RWPE1 (cell line): ENCODE measurements at places on chromosomes 1 and 21.
A peak's percentile ranks its signal among the peaks of the same experiment; 100 is the strongest.

- DNase-seq: no peak
Observed at GRCh38 chr1:25028907-25029599, 99.0 kb upstream of the RUNX3 start.

GRCh38 chr1:180428782-180429695 lies 73.3 kb downstream of the ACBD6 start:
- no peak for DNase-seq

GRCh38 chr1:5758859-5759578 lies 233.2 kb downstream of the NPHP4 start:
- no peak for DNase-seq

- no peak for DNase-seq
Observed at GRCh38 chr1:246681900-246682895, 42.0 kb upstream of the SCCPDH start.

- DNase-seq: no peak
Observed at GRCh38 chr1:157249326-157249725, 111.1 kb upstream of the ETV3 start.

DNA sequence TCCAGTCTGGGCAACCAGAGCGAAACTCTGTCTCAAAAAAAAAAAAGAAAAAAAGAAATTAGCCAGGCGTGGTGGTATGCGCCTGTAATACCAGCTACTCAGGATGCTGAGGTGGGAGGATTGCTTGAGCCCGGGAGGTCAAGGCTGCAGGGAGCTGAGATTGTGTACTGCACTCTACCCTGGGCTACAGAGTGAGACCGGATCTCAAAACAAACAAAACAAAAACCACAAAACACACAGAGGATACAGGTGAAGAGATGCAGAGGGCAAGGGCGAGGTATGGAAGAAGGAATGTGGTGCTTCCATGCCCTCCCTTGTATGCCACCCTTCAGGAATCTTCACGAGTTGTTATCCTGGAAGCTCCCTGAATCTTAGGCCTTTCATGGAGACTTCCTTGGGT lies 68.5 kb downstream of the NDUFS5 start:
- DNase-seq: no peak

DNA sequence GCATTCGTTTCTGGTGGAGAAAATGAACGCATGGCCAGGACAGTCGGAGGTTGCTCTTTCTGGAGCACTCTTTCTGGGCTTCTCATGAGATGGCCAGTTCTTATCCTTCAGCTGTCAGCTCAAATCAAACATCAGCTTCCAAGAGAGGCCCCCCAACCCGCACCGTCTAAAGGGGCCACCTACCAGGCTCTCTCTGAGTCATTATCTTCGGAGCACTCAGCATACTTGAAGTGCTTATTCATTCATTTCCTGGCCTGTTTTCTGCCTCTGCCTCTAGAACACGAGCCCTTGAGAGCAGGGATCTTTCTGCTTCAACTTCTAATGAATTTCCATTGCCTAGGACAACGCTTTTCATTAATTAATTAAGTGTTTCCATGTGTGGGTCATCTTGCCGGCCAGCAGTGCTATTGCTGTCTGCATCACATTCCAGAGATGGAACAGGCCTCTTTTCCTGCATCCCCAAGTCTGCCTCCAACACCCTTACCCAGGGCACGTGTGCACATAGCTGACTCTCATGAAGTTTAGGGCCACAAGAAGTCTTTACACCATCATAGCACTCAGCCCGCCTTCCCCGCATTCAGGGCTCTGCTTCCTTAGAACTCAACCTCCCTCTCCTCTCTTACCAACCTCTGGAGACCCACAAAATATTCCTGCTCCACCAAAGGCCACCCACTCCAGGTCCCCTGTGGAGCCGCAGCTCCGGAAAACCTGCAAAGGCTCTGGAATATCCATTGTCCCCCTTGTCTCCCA lies 52.1 kb upstream of the LAPTM5 start:
- DNase-seq: peak; percentile 65

DNA sequence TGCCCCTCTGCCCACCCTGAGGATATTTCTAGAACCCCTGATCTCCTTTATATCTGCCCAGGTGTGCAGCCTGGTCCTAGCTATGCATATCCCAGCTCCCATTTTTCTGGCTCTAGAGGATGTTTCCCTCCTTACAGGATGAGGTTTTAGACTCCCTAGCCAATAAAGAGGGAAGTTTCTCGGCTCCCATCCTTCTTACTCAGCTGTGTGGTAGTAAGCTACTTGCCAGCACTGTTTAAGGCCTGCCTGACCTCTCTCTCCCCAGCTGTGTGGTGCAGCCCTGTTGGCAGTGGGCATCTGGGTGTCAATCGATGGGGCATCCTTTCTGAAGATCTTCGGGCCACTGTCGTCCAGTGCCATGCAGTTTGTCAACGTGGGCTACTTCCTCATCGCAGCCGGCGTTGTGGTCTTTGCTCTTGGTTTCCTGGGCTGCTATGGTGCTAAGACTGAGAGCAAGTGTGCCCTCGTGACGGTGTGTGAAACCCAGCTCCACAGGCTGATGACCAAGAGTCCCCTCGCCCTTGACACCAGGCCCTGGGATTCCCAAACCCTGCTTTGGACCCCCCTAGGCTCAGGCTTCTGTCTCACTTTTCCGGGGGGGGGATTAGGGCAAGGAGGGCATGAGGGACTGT lies 7.8 kb upstream of the P3R3URF start:
- DNase-seq: no peak

DNA sequence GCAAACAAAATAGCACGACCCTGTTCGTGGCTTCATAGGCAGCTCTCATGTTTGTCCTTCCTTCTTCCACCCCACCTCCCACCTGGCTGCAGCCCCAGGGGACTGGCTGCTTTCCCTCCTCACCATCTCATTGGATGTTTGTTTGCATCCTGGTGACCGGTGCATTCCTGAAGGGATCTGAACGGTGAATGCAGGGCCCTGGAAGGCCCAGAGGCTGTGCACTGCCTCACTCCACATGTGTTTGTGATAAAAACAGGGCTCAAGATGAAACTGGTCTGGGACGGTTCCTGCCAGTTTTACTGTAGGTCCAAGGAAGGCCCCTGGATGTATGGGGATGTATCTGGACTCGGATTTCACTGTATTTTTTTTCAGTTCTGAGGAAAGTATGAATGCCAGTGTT lies 42.8 kb downstream of the CNN3 start:
- no peak for DNase-seq

DNA sequence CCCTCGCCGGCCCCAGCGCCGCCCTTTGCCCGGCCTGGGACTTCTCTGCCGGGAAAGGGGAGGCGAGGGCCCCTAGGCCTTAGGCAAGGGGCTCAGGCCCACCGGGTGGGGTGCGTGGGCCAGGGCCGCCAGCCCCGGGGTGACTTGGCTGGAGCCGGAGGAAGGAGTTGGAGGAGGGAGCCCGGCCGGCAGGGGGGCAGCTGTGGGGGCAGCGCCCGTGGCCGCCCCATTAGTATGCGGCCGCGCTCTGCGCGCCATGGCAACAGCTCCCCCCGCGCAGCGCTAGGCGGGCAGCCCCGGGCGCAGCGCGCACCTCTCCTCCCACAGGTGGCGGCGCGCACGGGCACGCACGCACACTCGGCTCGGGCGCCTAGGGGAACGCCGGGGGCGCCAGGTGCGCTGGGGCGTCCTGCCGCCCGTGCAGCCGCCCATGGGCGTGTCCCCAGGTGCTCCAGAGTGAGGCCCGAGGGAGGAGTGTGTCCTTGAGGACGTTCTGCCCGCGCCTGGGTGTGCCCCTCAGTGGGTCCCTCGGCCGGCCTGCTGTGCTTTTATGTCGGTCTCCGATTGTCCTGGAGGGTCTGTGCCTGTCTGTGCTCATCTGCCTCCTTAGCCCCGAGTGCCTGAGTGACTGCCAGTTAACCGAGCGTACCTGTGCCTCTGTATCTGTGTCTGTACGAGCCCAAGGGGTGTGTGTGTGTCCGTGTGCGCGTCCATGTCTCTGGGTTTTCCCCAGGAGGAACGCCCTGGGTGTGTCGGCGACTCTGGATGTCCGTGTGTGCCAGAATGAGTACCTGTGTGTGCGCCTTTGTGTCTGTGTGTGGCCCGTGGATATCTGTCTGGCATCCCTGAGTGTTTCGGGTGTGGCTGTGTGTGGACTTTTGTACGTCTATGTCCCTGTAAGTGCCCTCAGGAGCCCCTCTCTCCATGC lies 38.2 kb upstream of the WASF2 start:
- DNase-seq: peak; percentile 65

- DNase-seq: no peak
Observed at GRCh38 chr1:228308085-228308601, 98.5 kb downstream of the TRIM11 start.

DNA sequence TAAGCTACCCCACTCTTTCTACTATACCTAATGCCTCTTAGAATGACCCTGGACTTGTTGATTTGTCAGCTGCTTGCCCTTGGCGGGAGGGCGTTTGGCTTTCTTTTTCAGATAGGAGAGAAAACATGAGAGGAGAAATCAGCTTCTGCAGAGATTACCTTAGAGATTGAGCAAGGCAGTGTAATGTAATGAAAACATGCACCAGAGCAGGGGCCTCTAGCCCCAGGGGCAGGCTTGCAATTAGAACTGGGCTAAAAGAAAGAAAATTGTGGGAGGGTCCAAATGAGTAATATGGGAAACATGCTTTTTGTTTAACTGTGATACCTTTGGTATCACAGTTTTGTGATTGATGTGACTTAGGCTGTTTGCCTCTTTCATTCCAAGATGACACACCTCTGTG lies 89.7 kb downstream of the PBX1 start:
- peak; percentile 41 for DNase-seq

- DNase-seq: no peak
Observed at GRCh38 chr1:3891329-3891865, 8.7 kb downstream of the C1orf174 start.

DNA sequence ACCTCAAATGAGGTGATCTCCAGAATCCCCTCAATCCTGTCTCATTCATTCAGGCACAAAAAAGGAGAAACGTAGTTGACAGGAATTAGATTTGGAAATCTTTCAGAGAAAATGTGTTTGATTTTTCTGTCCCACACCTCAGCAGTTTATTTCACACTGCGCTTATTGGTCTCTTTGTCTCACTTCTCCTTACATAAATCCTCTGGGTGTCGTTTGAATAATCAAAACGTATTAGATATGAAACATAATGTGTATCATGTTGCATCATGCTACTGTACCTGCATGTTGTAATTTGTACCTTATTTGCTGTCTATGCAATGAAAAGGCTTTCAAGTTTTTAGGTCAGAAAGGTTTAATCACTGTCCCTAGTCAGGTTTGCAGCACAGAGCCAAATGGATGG lies 255.7 kb downstream of the DISC1 start:
- DNase-seq: no peak

- DNase-seq: peak; percentile 94
Observed at GRCh38 chr1:161177112-161177935, at the start of gene B4GALT3. B4GALT3 (minus strand) TSS chr1:161177507; CDS start chr1:161176060, 1,447 bp downstream.

- DNase-seq: peak; percentile 92
Observed at GRCh38 chr1:21251773-21252471, 38.3 kb downstream of the ECE1 start.

- no peak for DNase-seq
Observed at GRCh38 chr1:119329541-119330461, 38.8 kb upstream of the HAO2 start.

- peak; percentile 78 for DNase-seq
Observed at GRCh38 chr1:234617986-234618736, 8.2 kb upstream of the IRF2BP2 start.

DNA sequence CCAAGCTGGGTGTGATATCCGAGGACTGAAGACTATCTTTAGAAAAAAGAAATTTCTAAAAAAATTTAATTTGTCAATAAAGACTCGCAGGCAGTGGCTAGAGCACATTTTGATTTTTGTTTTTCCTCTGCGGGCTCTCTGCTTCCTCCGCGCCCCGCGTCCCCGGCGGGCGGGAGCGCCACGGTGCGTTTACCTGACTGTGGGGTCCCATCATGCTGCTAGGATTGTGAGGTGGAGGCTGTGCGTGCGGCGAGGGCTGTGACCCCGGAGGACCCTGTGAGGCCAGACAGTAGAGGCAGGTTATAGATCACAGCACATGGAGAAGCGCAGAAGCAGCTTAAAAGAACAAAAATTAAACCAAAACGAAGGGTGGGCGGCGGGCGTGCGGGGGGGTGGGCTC lies 57.9 kb downstream of the MRPL37 start:
- DNase-seq: no peak

- DNase-seq: no peak
Observed at GRCh38 chr1:229279242-229279641, 8.3 kb downstream of the RAB4A start.

DNA sequence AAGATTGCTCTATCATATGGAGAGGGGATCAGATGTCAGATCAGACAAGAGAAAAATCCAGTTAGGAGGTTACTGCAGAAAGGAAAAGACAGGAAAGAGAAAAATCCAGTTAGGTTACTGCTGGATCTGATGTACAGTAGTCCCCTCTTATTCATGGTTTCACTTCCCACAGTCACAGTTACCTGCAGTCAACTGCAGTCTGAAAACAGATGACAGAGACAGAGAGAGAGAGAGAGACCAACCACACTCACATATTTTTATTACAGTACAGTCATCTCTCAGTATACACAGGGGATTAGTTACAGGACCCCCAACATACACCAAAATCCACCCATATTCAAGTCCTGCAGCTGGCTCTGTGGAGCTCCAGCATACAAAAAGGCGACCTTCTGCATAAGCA lies 29.3 kb downstream of the NUP133 start:
- no peak for DNase-seq

- no peak for DNase-seq
Observed at GRCh38 chr1:80066060-80066459, 1059.5 kb upstream of the ADGRL4 start.

- DNase-seq: peak; percentile 53
Observed at GRCh38 chr1:207944571-207944970, 33.6 kb upstream of the CD34 start.

DNA sequence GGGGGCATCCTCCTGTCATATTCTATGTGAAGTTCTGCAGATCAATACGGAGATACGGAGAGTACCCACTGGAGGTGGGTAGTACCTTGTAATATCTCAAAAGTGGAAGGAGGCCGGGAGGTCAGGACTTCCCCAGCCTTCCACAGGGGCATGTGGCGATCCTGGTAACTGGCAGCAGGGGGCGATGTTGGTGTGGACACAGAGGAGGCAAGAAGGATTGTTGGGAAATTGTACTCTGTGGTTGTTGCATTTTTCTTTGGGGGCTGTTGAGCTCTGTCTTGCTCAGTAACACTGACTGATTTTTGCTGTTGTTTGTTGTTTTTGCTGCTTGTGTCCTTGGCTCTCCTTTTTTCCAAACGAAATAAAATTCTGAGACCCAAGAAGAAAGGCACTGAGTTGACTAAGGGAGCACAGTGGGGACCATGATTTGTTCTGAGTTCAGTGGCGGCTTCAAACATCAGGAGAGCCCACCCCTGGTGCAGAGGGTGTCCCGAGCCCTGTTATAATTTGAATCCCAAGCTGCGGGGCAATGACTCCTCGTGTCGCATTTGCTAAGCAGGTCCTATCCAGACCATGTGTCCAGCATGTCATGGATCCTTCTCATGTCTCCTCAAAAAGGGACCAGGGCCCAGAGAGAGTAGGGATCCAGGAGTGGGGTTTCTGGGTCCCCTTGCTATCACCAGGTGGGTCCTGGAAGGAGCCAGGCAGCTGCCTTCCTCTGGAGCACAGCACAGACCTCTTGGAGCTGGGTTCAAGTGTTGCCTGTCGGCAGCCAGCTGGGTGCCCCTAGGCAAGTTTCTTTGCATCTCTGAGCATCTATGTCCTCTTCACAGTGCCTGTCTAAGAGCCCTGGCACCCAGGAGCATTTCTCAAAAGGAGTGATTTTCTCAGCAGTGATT lies 22.8 kb downstream of the LHX4 start:
- peak; percentile 52 for DNase-seq
